ENCODE measurements at places on chromosomes 7 and 10.

- DNase-seq, result no peak
Observed at GRCh38 chr7:110027385-110027784, 1063.5 kb upstream of the LRRN3 start.

GRCh38 chr10:128316121-128316726 is 190.0 kb upstream of the MKI67 start:
- no peak for DNase-seq

GRCh38 chr7:98509836-98510235 is 107.2 kb upstream of the NPTX2 start:
- DNase-seq, result no peak

DNA sequence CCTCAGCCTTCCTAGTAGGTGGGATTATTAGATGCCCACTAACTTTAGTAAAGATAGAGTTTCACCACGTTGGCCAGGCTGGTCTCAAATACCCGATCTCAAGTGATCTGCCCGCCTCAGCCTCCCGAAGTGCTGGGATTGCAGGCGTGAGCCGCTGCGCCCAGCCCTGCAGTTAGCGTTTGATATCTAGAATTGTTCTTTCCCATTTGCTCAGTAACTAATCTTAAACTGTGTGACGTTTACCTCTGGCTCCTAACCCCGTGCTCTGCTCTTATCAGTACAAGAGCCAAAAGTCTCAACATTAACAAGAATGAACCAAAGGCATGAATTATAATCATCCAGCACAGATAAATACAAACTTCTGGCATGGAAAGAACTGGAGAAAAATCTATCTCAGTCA is 47.4 kb downstream of the IGF2BP3 start:
- DNase-seq, result no peak

GRCh38 chr10:119737039-119737663 is 11.3 kb downstream of the INPP5F start:
- DNase-seq, result no peak

GRCh38 chr10:9038146-9038714 is 983.7 kb downstream of the GATA3 start:
- DNase-seq, result no peak

- no peak for DNase-seq
Observed at GRCh38 chr10:80281784-80282765, 7.4 kb downstream of the MAT1A start.

DNA sequence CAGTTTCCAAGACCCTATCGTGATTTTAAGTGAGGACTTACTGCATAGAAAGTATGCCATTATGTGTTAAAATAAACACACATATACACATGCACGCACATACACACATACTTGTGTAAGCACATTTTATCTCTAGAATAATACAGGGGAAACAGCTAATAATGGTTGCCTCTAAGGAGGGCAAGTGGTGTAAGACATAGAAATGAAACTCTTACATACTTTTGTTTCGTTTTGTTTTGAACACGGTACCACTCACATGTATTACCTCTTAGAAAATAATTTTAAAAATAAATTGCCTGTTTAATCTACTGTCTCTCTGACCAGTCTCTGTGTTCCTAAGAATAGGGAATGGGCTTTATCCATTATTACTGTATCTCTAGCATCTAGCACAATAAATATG is 49.2 kb downstream of the HERPUD2 start:
- no peak for DNase-seq

- DNase-seq, result no peak
Observed at GRCh38 chr7:40436710-40437109, 301.9 kb downstream of the SUGCT start.
